ENCODE measurements at places on chromosomes 6 and 20.

DNA sequence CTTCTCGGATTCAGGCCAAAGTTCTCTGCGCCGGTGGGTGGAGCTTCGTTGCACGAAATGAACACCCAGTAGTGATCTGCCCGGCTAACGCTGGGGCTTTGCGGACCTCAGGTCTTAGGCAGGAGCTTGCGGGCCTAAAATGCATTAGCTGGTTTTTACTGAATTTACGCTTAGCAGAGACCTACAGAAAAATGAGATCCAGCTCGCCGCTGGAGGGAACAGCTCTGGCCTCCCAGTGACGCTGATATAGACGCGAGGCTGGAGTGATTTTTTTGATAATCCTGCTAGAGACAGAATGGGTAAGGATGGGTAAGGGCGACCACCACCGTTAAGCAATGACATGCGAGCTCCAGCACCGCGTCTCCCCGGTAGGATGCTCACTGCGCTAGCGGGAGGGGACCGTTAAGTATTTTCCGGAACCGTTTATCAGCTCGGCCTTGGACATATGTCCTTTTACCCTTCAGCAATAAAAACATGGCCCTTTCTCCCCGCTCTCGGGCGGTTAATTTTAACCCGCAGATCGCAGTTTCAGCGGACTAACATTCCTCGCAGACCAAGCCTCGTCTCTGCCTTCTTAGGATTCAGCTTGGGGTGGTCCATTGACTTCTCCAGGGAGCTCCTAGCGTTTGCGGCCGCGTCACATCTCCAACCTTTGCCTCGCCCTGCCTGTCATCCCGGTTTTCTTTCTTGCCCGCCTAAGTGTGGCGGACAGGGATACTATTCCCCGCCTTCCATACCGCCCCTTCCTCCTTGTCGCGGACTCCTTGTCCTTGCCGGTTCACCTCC is 109.3 kb downstream of the GPX5 start:
- DNase-seq, result no peak

DNA sequence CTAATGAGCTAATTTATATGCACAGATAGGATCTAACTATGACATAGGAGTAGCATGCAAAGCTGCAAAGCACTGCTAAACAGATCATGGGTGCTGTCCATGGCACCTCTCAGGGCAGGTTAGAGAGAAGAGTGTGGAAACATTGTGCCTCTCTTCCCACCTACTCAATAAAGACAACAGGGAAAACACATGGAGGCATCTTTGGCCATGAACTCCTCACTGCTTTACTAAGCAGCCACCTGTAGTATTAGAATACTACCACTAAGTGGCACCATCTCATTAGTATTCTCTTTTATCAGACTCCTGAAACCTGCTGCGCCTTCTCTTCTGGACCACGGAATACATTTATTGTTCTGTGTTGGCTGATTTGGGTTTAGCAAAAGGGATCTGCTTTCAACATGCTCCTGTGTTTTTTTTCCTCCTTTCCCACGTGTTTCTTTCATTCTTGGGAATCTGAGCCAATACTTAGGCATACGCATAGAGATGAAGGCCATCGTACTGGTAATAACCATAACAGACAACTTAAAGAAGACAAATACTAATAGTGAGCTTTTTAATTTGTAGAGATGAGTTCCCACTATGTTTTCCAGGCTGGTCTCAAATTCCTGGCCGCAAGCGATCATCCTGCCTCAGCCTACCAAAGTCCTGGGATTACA is 9.4 kb upstream of the HDDC2 start:
- no peak for DNase-seq

DNA sequence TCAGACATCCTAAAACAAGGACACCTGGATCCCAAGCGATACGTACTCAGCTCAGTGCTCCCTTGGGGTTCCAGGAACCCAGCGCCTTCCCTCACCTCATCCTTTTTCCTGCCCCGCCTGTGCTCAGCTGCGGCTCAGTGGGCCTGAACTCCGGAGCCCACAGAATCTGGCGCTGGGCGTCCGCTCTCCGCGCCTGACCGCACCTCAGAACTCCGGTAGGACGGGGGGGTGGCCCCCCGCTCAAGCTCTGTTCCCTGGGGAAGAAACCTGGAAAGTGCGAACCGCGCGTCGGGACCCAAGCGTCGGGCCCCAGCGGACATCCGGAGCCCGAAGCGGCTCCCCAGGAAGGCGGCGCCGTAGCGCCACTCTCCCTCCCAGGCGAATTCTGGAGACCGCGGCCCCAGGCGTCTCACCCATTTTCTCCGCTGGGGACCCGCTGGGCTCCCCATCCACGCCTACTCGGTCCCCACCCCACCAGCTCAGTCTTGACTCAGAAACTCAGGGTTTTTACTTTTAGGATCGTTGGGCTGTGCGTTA is 336 bp upstream of the LY6G5C start:
- peak; percentile 54 for DNase-seq

GRCh38 chr6:32529697-32530430 is at the start of gene HLA-DRB5:
Gene HLA-DRB5, minus strand, starts transcription at chr6:32530287. Its CDS starts 63 bp downstream, at chr6:32530224.
- DNase-seq, result no peak

DNA sequence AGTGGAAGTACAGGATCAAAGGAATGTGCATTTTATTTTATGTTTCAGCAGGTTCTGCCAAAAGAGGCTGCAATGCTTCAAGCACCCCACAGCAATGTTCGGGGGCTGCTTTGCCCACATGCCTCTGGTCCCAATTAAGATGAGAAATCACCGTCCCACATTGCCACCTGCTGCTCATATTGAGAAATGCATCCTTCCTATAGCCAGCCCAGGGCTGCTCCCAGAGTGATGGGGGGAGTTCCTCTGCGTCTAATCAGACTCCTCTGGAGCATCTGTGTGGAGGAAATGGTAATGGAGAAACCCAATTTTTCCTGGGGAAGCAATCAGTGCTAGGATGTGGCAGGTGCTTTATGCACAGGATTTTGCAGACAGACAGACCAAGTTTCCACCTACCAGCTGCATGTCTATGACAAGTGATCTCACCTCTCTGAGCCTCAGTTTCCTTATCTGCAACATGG is 33.7 kb downstream of the PTGIS start:
- DNase-seq, result peak; percentile 70

DNA sequence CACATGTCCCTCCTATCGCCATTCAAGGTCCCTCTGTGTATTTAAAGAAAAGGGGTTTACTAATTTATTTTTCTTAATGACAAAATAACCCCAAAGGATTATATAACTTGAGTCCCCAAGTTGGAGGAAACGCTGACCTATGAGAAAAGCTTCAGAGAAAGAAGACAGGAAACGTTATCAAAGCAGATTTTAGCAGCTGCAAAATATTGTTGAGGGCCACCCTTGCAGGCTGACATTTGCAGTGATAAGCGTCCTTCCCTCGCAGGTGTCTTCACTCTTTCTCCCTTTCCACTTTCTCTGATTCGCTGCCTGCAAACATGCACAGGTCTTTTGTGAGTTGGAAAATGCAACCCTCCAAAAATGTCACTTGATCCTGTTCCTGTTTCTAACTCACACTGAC is 103.2 kb upstream of the RIPOR2 start:
- no peak for DNase-seq

GRCh38 chr20:62776692-62777527 is 19.4 kb upstream of the MRGBP start:
- peak; percentile 55 for DNase-seq

DNA sequence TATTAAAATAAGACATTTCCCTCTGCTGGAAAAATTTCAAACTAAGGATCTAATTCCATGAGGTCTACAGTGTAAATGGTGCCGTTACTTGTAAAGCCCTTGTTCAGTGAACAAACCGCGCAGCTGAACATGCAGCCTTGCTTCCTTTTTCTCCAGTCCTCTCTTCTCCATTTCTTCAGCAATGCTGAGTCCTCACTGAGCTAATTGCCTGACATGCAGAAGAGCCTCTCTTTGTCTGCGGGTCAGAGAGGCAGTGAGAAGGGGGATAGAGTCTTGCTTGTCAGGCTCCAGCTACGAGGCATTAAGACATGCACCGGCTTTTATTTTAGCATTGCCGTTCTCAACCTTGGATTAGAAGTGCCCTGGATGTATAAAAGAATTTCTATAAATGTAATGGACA is 25.7 kb downstream of the ZDHHC14 start:
- no peak for DNase-seq

DNA sequence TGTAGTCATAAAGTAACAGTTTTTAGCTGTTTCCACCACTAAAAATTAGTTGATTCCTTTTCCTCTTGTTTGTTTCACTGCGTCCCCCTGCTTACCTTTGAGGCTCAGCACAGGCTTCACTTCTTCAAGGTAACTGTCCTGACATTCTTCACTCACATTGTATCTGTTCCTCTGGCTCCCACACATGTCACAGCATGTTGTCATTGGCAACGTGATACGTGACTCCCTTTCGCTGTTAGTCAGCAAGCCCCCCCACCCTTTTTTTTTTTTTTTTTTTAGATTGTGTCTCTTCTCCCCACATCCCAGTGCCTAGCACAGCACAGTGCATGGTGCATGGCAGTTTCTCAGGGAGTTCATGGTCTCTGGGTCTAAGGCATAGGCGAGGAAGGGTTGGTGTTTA is 13.3 kb downstream of the VAPB start:
- DNase-seq, result no peak

- DNase-seq, result no peak
Measured at GRCh38 chr20:63445075-63445734, 27.2 kb downstream of the KCNQ2 start.

- DNase-seq, result peak; percentile 41
Measured at GRCh38 chr20:31717478-31718201, 5.0 kb downstream of the BCL2L1 start.

DNA sequence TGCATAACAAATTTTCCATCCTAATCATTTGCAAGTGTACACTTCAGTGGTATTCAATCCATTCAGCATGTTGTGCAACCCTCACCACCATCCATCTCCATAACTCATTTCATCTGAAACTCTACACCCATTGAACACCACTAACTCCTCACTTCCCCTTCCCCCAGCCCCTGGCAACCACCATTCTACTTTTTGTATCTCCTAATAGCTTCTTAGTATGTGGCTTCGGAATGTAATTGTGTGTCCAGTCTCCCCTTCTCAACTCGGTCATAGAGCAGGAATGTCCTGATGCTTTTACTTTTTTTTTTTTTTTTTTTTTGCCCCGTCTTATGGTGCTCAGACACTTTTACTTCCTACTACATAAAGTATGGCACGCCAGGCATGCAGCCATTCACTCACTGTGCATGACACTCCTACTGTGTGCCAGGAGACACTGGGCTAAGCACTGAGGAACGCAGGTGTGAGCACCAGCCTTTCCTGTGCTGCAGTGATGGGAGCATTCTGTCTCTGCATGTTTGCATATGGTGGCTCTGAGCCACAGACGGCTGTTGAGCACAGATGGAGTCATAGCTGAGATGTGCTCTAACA is 15.3 kb downstream of the HCK start:
- DNase-seq, result no peak

DNA sequence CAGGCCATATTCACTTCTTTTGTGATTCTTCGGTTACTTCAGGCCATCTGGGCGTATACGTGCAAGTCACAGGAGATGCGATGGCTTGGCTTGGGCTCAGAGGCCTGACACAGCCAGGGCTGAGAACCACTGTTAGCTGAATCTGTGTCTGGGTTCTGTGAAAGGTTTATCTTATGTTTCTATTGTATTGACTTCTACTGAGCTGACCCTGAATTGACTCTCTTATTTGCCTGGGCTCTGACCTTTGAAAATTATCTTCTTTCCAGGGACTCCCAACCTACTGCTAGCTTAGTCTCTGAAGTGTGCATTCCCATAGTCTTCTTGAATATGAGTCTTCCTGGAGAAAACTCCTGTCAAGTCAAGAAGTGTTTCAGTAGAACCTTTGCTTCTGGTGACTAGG is 226.4 kb upstream of the SOX4 start:
- no peak for DNase-seq

- DNase-seq, result no peak
Measured at GRCh38 chr20:15674253-15675060, 898.8 kb downstream of the KIF16B start.

GRCh38 chr6:48419992-48420391 is 309.0 kb upstream of the PTCHD4 start:
- DNase-seq, result no peak

- DNase-seq, result no peak
Measured at GRCh38 chr6:105109955-105110895, 69.6 kb downstream of the POPDC3 start.

- DNase-seq, result peak; percentile 10
Measured at GRCh38 chr6:135087803-135088202, 33.2 kb upstream of the HBS1L start.

GRCh38 chr6:26500102-26500501 is at the start of gene BTN1A1:
Gene BTN1A1, plus strand, starts transcription at chr6:26500303. Its CDS starts 984 bp downstream, at chr6:26501287.
- no peak for DNase-seq

DNA sequence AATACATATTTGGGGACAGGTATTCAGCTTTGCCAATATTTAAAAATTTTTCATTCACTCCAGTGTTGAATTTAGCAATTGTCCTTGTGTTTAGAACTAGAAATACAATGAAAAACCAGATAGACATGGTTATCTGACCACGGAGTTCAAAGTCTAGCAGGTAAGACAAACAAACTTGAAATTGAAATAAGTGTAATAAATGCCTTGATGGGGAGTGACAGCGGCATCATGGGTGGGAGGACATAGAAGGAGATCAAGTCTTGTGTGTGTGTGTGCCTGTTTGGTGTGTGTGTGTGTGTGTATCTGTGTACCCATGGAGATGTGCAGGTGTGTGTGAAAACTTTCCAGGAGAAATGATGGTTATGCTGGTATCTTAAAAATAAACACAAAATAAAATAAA is 750.0 kb upstream of the CITED2 start:
- no peak for DNase-seq

- no peak for DNase-seq
Measured at GRCh38 chr6:158661156-158661685, 11.4 kb downstream of the SYTL3 start.

GRCh38 chr20:23086931-23087411 is 847 bp upstream of the CD93 start:
- no peak for DNase-seq

DNA sequence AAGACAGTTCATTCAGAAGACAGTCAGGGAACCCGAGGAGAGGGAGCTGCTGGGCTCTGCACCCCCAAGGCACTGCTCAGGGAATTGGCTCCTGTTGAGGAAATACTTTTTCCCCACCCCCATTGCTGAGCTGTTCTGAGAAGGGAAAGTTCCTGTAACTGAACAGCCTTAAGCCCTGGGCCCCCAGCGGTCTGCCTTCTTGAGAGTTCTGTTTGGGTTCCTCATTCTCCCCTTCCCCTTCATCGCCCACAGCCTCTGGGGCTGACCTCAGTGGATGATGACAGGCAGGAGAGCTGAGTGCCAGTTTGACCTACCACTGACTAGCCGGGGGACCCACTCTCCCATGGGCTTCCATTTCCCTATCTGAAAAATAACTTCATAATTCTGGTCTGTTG is 10.7 kb downstream of the HCK start:
- no peak for DNase-seq

DNA sequence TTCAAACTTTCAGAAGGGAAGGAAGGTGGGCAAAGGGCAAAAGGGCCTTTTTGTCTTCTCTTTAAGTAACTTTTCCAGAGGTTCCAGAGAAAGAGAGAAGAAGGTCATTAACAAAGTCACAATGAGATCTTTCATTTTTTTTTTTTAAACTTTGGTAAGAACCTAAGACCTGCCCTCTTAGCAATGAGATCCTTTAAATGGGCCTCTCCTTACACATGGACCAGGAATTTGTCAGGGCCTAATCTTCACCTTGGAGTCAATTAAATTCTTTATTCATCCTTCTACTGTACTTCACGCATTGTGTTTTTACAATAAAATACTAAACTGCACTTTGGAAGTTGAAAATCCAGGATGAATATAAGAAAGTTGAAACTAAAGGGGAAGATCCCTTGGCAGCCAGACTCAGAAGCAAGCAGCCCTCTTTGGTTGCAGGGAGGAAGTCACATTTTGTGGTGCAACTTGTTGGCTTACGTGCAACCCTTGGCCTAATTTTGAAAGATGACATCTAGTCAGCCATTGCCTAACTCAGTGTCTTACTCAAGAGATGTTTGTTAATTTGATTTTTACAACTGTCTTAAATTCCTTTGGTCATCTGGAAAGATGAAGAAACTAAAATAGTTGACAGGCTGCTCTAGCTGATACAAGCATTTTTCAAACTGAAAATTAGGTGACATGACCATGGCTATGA is 11.9 kb upstream of the TMEM170B start:
- DNase-seq, result no peak

All from stimulated activated CD4-positive, alpha-beta T cell treated with anti-CD3 and anti-CD28 coated beads, Interleukin-2, amount 100 ng/mL, for 24 hours (primary cell).